ENCODE measurements at places on chromosomes 16 and 17.

DNA sequence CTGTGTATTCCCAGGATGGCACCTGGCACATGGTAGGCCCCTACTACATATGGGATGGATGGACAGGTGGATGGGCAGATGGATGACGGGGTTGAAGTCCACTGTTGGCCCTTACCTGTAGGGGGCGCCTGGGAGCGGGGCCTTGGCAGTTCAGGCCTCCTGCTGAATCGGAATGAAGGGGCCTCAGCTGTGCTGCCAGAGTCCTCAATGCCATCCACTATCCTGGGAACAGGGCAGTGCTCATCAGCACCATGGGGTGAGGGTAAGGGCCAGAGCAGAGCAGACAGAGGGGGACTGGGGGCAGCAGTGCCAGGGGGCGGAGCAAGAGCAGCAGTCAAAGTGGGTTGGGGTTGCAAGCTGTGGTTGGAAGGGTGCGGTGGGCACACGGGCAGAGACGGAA is 8.3 kb upstream of the RAB5C start:
- peak; percentile 37 for DNase-seq

DNA sequence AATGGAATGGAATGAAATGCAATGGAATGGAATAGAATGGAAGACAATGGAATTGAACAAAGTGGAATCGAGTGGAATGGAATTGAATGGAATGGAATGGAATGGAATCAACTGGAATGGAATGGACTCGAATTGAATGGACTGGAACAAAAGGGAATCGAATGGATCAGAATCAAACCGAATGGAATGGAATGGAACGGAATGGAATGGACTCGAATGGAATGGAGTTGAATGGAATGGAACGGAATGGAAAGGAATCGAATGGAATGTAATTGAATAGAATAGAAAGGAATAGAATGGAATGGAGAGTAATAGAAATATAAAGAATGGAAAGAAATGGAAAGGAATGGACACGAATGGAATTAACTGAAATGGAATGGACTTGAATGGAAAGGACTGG is 475.2 kb upstream of the WSB1 start:
- DNase-seq: no peak

GRCh38 chr17:65181237-65182061 is 44.3 kb downstream of the RGS9 start:
- DNase-seq: no peak

DNA sequence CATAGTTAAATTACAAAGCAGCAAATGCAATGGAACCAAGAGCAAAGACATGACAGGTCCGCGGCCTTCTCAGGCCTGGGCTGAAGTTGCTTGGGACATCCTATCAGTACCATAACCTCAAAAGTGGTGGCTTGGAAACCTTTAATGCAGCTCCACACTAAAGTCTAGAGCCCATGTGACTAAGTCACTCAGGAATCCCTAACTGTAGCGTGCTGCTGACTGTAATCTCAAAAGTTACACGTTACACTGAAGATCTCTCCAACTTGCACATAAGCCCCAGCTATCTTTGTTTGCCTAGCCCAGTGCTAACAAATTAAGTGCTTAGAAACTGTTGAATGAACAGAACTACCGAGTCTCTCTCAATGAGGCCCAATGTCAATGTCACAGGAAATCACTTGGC is 27.8 kb downstream of the NUP88 start:
- no peak for DNase-seq

- DNase-seq: no peak
Observed at GRCh38 chr17:20184181-20184580, 175.0 kb downstream of the SPECC1 start.

DNA sequence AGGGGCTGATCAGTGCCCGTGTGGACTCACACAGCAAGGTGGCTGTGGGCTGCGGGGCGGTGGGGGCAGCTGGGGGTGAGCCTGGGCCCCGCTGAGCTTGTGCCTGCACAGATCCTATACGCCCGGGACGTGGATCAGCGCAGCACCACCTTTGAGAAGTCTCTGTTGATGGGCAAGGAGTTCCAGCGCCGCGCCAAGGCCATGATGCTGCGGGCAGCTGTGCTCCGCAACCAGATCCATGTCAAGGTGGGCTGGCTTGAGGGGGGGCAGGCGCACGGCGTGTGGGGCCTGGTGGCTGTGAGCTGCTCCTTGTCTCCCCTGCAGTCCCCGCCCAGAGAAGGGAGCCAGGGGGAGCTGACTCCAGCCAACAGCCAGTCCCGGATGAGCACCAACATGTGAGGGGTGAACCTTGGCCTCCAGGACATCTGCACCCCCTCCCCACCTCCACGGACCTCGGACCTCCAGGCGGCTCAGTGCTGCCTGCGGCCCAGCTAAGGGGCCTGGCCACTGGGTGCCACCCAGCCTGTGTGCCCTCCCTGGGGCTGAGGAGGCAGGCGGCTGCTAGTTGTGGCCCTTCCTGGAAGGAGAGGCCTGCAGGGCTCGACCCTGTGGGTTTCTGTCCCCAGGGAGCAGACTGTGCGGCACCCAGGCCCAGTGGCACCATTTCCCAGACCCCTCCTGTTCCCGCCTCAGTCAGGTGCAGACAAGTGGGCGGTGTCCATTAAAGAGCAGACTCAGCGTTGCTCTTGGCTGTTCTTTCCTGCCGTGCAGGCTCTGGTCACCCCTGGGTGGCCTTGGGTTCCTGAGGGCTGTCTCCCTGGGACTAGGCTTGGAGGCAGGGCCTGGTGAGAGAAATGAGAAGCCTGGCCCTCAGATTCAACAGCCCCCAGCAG is 5.3 kb downstream of the GPS1 start:
- no peak for DNase-seq

DNA sequence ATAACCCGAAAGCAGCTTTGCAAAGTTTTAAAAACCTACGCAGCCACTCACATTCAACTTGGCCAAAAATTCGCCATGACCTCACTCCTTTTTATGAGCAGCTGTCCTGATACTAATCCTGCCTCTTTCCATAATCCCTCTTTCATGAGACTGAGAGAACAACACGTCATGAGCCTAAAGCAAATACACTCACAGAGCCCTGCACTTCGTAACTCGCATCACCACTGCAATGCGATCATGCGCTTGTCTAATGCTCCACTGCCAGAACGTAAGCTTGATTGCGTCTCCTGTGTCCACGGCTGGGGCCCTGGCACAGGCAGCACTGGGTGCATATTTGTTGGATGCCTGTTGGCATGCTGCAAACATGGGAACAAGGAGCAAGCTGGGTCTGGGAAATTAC is 36.2 kb downstream of the CDRT4 start:
- DNase-seq: no peak

DNA sequence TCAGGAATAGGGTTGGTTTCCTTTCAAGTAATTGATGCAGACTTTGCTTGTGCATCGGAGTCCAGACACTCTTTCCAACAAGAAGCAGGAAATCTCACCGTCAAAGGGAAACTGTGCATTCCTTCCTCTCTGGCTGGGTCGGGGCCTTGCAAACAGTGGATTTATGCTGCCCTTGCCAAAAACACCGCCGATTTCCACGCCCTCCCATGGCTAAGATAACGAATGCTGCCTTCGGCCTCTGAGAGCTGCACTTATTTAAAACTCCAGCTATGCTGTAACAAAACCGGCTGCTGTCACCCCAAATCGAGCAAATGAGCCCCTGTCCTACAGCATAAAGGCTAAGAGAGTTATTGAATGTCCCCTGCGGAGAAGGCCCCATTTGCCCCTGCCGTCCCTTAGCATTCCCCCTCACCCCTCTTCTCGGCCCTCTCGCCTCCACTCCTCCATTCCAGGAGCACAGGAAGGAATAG is 275.5 kb upstream of the IRX5 start:
- no peak for DNase-seq

DNA sequence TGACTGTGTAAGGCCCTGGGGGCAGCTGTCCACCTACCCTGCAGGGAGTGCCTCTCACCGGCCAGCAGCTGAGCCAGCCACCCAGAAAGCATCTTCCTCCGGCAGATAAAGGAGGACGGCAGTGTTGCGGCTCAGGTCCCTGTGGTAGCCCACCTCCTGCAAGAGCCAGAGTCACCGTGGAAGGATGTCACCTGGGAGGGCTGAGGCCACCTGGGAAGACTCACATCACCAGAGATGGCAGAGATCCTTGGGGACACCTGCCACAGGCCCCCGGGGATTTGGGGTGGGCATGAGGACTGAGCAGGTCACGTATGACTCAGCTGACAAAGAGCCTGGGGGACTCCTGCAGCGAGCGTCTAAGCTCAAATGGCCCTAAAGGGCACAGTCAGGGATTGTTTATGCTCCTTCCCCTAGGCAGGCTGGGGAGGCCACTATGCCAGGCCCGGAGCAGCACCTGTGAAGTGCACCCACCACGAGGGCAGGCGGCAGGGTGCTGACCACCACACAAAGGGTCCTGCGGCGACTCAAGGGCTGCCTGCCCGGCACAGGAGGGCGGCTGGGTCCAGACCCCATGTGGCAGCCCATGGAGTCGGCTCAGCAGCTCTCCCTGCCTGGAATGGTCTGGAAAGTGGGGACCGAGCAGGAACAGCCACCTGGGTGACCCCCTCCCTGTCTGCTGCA is 44.1 kb downstream of the TNFRSF13B start:
- DNase-seq: no peak

DNA sequence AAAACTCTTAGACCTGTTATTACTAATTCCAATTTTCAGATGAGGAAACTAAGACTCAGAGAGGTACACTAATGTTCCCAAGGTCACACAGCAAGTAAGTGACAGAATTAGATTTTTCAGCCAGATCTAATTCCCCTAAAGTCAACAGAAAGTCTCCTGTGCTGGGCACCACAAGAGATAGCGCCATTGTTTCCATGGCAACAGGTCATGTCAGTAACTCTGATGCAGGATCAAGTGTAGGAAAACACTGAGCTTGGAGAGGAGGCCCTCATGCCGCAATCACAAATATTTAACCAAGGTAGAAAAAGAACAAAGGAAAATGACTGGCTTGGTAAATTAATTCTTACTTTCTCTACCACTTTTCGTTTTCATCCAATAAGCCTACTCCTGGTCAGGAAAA is 166.0 kb upstream of the CDH13 start:
- no peak for DNase-seq

DNA sequence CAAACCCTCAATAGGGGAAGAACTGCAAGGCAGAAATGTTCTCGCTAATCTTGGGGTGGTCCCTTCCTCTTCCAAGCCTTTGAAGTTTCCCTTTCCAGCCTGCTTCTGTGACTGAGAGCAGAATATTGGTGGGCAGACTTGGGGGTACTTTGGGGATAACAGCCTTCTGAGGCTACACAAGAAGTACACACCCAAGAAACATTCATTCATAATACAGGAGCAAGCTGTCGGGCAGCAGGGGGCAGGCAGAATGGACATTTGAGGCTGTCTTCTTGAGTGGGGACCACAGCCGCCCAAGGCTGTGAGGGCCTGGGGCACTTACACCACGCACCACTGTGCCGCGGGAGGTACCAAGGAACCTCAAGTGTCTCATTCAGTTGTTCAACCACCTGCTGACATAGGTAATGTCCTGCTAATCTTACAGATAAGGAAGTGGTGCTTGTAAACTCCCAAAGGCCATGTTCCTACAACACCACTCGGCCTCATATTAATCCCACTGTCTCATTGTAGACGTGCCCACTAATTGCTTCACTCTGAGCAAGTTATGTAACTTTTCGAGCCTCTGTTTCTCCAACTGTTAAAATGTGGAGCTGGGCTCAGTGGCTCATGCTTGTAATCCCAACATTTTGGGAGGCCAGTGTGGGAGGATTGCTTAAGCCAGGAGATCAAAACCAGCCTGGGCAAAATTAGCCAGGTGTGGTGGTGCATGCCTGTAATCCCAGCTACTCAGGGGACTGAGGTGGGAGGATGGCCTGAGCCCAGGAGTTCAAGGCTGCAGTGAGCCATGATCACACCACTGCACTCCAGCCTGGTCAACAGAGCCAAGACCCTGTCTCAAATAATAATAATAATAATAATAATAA is 2.5 kb upstream of the MRPS23 start:
- no peak for DNase-seq

- DNase-seq: no peak
Observed at GRCh38 chr16:78749745-78750268, 650.4 kb downstream of the WWOX start.
